ENCODE measurements at places on chromosomes 5 and 9.

DNA sequence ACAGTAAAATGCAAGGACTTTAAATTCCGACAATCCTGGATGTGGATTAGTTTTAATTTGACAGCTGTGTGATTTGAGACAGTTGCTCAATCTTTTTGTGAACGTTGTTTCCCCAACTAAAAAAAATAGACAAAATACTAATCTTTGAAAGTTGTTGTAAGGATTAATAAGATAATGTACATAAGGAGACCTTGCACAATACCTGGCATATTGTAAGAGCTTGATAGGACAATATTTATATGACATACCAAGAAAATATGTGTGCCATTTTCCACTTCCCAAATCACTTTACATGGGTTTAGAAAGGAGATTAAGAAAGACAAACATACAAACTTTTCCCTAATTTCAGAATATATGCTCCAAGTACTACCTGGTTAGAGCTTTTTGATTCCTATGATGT, 25.3 kb downstream of the ARRDC3 start:
- DNase-seq = no peak

DNA sequence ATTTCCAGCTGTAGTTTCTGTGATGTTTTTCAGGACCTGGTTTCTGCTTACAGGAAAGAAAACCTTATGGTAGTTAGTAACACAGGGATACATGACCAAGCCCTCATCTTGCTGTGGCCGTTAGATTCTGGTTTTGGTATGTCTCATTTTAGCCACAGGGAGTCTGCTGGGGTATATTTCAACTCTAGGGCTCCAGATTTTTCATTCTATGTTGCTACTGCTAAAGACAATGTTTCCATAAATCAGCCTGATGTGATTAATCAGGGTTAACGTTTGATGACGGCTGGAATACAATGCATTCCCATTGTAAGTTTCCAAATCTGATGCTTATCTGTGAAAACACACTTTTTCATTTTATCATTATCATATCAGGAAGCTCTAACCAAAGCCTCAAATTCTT, 48.2 kb downstream of the P4HA2 start:
- no peak for DNase-seq

GRCh38 chr9:70551801-70552200, 137.3 kb upstream of the KLF9 start:
- no peak for DNase-seq

DNA sequence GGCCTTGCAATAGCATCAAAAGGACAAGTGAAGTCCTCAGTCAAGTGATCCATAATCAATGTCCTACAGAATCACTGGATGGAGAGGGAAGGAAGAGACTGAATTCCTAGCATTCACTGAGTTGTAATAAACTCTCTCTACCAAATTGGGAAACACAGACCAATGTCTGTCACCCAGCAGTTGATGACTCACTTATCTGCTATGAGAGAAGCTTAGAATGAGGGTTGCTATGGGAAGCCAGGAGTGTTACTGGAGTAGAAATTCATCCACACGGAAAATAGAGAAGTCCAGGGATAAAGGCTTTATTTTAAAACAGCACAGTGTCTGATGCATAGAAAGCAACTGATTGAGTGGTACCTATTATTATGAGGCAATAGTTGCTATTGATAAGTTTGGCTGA, 407.4 kb downstream of the BRINP1 start:
- peak; percentile 69 for DNase-seq

GRCh38 chr5:109876030-109876725, 186.5 kb downstream of the MAN2A1 start:
- DNase-seq = no peak

GRCh38 chr9:77802515-77803293, 154.6 kb upstream of the GNA14 start:
- no peak for DNase-seq

- no peak for DNase-seq
Observed at GRCh38 chr9:13269589-13270452, 9.7 kb downstream of the MPDZ start.

- no peak for DNase-seq
Observed at GRCh38 chr5:151097061-151097460, 16.2 kb upstream of the TNIP1 start.

DNA sequence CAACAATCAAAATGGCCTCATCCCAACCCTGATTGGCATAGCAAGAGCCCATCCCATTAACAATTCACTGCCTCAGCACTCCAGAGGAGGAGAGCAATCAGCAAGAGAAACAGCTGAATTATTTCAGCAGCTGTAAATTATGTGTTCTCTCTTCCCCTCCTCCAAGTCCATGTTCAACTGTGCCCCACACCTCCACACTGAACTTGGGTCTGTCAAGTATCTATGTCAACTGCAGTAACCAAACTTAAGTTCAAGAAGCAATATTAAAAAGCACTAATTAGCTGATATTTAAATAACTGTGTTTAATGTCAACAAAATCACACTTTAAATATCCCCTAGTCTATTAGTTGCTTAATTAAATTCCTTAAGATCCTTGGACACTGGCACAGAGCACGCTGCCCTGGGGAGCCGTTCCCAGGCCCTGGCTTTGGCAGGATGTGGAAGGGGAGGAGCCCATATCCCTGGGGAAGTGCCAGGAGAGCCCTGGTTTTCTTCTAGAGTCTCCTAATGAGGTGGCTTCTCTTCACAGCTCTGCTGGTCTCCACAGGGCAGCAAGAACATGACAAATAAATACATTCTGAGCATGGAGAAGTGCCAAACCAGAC, 50.6 kb downstream of the SIL1 start:
- peak; percentile 94 for DNase-seq

- DNase-seq = no peak
Observed at GRCh38 chr5:144464306-144464705, 293.6 kb downstream of the KCTD16 start.

- peak; percentile 95 for DNase-seq
Observed at GRCh38 chr5:138632900-138633489, 57.8 kb upstream of the HSPA9 start.

GRCh38 chr9:110952540-110952859, 85.8 kb downstream of the LPAR1 start:
- no peak for DNase-seq

DNA sequence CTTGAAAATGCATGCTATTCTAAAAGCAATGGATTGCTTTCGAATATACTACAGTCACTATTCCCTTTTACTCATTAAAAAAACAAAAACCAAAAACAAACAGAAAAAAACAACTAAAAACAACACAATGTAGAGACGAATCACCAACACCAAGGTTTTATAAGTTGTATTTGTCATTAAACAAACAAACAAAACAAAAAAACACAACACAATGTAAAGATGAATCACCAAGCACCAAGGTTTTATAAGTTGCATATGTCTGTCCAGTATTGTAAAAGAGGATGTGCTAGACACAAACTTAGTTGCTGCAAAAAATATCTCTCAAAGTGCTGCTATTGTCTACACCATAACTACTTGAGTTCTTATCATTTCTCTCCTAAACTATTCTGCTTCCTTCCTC, 1269.2 kb downstream of the EFNA5 start:
- DNase-seq = peak; percentile 25

DNA sequence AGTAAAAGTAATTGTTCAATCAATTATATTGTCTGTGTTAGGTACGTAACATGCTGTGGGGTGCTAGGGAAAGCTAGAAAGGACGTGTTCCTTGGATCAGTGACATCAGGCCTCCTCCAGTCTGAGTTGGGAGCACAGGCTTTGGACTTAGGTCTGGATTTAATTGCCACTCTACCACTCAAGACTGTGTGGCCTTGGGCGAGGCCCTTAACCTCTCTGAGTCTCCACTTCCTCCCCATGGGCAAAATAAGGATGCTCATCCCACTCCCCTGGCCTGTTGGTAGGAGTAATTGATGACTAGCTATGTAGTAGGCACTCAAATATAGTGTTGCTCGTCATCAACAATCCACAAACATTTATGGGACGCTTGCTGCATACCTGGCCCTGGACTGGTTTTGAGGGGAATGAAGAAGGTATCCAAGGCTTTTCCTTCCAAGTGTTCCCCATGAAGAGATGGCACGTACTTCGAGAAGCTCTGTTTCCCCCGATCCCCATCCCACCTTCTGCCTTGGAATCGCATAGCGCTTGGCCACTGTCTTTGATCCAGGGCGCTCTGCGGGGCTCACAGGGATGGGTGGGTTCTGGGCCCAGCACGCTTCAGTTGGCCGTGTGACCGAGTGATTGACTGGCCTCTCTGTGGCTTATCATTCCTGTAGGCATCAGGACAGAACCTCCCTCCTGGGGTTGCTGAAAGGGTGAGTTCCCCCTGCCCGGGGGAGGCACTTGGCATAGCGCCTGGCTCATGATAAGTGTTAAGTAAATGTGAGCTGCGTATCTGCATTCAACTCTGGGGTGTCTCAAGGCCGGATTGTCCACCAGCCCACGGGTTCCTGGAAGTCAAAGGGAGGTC, 8.1 kb downstream of the FGF18 start:
- no peak for DNase-seq

DNA sequence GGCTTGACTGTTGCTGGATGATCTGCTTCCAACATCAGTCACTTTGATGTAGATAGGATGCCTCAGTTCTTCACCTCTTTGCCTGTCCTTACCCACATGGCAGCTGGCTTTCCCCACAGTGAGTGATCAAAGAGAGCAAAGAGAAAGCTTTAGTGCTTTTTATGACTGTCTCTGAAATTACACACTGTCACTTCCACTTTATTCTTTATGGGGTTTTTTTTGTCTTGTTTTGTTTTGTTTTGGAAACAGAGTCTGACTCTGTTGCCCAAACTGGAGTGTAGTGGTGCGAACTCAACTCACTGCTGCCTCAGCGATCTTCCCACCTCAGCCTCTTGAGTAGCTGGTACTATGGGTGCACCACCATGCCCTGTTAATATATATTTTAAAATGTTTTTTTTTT, 32.4 kb upstream of the C5orf24 start:
- DNase-seq = no peak

- DNase-seq = no peak
Observed at GRCh38 chr9:106069241-106069640, 374.9 kb downstream of the TMEM38B start.

DNA sequence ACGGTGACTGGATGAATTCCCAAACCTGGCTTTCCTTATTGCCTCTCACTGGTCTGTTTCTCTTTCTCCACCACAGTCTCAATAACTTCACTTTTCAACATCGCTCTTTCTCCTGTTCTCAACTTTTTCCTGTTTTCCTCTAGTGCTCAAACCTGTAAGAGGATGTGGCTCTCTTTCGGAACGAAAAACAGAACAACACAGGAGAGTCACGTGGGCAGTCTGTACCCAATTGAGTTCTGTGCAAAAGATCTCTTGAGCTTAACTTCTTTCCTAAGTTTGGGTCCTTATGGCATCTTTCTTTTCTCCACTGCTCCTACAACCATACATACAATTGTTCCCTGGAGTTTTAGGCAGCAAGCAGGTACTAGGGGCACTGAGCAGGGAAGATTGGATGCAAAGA, 8.9 kb downstream of the HAVCR1 start:
- DNase-seq = no peak

- peak; percentile 43 for DNase-seq
Observed at GRCh38 chr9:80175286-80176150, 603.8 kb downstream of the TLE4 start.

- peak; percentile 45 for DNase-seq
Observed at GRCh38 chr5:92907938-92908606, 672.9 kb downstream of the NR2F1-AS1 start.

DNA sequence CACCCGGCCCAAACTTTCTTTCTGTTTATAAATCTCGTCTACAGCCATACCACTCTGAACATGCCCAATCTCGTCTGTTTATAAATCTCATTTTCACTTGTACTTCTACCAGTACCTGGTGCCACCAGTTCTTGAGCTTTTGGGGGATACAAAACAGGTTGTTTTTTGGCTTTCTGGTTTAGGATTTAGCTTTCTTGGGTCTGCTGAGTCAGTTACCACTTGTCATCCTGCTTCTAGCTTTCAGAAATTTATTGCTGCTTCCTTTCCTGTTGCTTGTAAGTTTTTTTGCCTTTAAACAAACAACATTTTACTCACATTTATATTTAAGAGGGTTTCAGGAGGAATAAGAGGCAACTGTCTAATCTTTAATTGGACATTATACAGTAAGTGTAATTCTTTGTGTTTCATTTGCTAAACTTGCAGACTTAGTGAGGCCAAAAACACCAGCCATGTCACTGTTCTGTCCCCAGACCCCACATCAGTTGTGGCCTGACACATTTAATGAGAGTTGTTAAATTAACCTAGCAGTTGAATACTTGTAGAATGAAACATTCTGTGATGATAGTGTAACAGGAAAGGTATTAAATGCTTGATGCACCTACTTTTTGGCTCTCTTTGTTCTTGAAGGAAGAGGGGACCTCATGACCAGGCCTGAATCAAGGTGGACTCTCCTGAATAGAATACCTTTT, 11.8 kb downstream of the NDFIP1 start:
- DNase-seq = no peak

DNA sequence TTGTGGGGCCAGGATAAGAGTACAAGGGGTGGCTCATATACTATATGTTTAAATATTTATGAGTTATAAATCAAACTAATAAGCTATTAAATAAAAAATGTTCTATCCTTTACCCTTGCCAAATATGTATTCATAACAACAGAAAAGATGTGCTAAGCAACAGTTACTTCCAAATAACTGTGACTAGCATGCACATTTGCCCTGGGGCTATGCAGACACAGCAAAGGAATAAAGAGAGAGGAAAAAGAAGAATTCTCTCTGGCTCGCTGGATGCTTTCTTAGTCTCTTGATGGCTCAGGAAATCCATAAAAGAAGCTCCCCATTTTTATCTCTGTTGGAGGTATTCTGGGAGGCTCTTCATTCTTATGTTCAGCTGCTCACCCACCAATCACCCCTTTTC, 182.4 kb upstream of the ATP10B start:
- DNase-seq = peak; percentile 23
